SJSA1 (cell line): ENCODE measurements at places on chromosomes 11 and 22. TPM values are rescaled to one million over a fixed set of nuclear protein-coding genes. Genes with fewer than 3 reads are reported as not detected.

GRCh38 chr11:10637731-10638151 lies 55.8 kb downstream of the IRAG1 start:
- DNase-seq = no peak

Gene DGAT2
- not detected in 2 replicates for total RNA-seq

GRCh38 chr11:116718955-116719501 lies 53.8 kb downstream of the BUD13 start:
- DNase-seq = no peak

Gene PRR33
- not detected in 2 replicates for total RNA-seq

DNA sequence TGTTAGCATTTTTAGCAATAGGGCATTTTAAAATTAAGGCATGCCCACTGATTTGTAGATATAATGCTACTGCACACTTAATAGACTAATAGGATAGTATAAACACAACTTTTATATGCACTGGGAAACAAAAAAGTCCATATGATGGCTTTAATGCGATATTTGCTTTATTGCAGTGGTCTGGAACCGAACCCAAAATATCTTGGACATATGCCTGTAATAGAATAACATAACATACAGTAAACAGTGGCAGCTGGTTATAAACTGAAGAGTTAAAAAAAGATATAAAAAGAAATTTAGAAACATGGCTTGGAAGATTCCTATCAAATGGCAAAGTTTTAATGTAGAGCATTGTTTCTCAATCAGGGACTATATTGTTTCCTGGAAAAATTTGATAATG lies 111.9 kb downstream of the KIF18A start:
- no peak for DNase-seq

GRCh38 chr11:18203723-18204122 lies 31.1 kb downstream of the MRGPRX4 start:
- DNase-seq = no peak

- DNase-seq = no peak
Observed at GRCh38 chr22:29207562-29208501, 2.1 kb downstream of the EMID1 start.

Gene THYN1
- total RNA-seq = 24.7 and 34.7 TPM in 2 replicates

GRCh38 chr22:20979243-20979809 lies 2.8 kb upstream of the LZTR1 start:
- DNase-seq = no peak

- no peak for DNase-seq
Observed at GRCh38 chr11:20668844-20669819, at the start of gene NELL1. Gene NELL1, plus strand, starts transcription at chr11:20669586.

DNA sequence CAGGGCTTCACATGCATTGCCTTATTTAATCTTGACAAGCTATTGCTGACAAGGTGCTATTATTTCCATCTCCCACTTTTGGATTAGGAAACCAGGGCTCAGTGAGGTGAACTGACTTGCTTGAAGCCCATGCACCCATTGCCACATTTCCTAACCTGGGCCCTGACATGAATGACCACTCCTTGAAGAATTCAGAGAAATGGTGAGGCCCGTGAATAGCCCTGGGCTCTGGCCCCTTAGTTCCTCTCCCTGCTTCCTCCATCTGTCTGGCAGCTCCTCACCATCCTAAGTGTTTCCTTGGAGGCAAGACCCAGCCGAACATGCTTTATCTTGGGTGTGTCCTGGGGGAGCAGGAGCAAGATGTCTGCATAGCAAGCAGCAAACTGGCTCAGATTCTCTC lies 56.1 kb upstream of the NECTIN1 start:
- DNase-seq = no peak

- DNase-seq = no peak
Observed at GRCh38 chr11:116312570-116313391, 460.0 kb downstream of the BUD13 start.

- DNase-seq = no peak
Observed at GRCh38 chr11:126711977-126712625, 288.5 kb downstream of the KIRREL3 start.

Gene MS4A4A
- total RNA-seq = 0.18 TPM in 1 of 2 replicates, not detected in the other

DNA sequence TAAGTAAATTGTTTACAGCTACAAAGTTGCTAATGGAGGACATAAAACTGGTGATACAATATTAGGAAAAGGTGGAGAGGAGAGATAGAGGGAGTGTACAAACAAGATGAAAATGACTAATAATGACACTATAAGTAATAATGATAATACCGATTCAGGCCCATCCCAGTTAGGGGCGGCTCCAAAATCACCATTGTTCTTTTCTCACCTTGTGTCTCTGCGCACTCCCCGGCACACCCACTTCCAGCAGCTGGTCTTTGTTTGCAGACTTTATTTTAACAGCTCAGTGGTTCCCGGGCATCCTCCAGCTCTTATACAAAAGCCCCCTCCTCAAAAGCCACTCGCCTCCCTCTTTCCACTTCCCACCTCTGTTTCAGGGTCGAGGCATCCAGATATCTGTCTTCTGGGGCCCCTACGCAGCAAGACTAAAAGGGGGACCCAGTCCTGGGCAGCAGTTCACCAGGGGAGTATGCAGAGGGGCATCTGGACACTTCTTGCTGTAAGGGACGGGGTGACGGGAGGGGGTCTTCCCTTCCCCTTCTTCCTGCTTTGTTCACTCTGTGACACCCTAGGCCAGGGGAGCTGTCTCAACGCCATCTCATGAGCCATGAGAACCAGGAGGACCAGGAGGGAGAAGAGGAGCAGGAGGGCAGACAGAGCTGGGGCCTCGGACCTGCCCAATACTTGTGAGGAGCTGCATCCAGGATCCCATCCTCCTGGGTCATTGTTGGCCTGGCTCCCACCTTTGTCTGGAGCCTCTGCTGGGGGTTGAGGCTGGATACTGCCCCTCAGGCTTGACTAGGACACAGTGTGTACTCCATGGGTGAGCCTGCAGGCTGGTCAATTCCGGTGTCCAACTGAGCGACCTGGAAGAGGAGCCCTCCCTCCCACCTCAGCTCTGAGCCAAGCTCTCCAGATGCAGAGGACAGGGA lies 2.7 kb downstream of the APOL2 start:
- DNase-seq = no peak

DNA sequence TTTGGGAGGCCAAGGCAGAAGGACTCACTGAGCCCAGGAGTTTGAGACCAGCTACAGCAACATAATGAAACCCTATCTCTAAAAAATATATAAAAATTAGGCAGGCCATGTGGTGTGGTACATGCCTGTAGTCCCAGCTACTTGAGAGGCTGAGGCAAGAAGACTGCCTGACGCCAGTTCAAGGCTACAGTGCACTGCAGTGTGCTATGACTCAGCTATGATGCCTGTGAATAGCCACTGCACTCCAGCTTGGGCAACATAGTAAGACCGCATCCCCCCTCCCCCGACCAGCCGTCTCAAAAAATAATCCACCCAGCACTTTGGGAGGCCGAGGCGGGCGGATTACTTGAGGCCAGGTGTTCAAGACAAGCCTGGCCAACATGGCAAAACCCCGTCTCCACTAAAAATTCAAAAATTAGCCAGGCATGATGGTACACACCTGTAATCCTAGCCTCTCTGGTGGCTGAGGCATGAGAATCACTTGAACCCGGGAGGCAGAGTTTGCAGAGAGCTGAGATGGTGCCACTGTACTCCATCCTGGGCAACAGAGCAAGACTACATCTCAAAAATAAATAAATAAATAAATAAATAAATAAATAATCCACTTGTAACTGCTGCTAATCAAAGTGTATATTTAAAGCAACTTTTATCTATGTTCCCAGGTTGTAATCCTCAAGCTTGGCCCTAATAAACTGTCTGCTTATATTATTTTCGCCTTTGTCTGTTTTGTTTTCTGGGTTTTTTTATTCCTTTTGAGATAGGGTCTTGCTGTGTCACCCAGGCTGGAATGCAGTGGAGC lies 7.8 kb downstream of the HPS5 start:
- peak; percentile 74 for DNase-seq

DNA sequence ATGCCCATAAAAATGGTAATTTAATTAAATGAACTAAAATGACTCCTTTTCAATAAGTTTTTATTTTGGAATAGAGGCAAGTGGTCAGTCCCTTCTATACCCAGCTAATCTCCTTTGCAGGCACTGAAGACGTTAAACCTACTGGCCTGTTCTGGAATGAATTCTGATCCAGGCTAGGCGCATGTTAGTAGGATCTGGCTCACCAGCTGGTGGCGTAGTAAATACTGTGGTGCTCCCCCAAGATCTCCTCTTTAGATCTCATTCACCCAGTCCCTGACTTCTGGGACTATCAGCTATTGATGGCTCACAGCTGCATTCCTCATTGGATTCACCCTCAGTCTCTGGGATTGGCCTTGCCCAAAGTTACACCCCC lies 173.7 kb upstream of the DDI1 start:
- DNase-seq = no peak

Gene NLRX1
- total RNA-seq = 3.1 and 5.5 TPM in 2 replicates

Gene SIK3
- total RNA-seq = 8.7 and 15.6 TPM in 2 replicates

Gene DKK3
- total RNA-seq = 572 and 807 TPM in 2 replicates

- DNase-seq = peak; percentile 30
Observed at GRCh38 chr11:36564376-36565030, 3.3 kb upstream of the RAG1 start.

GRCh38 chr11:57597461-57597915 lies at the start of gene SERPING1:
Gene SERPING1, plus strand, starts transcription at chr11:57597685. Its CDS starts 586 bp downstream, at chr11:57598271.
- DNase-seq = no peak

DNA sequence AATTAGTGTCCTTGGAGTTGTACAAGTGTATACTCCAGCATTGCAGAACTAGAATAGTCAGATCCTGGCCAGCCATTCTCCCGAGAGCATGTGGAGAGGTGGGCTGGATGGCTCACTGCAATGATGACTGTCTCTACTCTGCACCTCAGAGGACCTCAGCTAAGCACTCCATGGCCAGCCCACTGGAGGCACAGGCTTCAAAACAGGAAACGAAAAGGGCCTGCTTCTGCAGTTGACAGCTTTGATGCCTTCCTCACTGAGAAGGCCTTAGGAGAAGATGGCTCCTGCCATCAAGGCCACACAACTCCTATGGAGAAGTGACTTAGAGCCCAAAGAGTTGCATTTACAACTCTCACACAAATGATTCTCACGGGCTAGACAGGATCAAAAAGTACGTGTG lies 9.1 kb downstream of the POLD4 start:
- DNase-seq = no peak

Gene FGF4
- not detected in 2 replicates for total RNA-seq

GRCh38 chr11:4094348-4095291 lies at the start of gene RRM1:
Gene RRM1, plus strand, starts transcription at chr11:4094799. Its CDS starts 214 bp downstream, at chr11:4095013.
- DNase-seq = peak; percentile 99

DNA sequence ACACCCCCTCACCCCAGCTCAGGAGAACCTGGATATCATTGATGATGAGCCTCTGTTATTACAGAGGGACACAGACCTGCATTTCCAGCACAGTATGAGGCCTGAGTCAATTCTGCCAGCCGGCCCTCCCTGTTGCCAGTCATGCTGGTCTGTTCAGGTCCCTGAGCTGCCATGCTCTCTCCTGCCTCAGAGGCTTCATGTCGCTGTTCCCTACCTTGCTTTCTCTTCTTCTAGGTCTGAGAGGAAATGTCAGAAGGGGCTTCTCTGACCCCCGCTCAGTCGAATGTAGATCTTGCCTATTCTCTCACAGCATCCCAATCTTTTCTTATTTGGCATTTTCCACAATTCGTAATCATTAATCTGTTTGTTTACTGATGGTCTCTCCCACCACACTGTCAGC lies 21.8 kb upstream of the ABCC8 start:
- DNase-seq = no peak
